ENCODE measurements at places on chromosomes 7 and 10. TPM values are rescaled to one million over a fixed set of nuclear protein-coding genes. Genes with fewer than 3 reads are reported as not detected.
A peak's percentile ranks its signal among the peaks of the same experiment; 100 is the strongest.

GRCh38 chr7:43612599-43613589, 30.0 kb downstream of the STK17A start:
- DNase-seq = no peak

PAPSS2 gene
- polyA plus RNA-seq = 28.8 TPM

ABCF2 gene
- polyA plus RNA-seq = 26.3 TPM

DNA sequence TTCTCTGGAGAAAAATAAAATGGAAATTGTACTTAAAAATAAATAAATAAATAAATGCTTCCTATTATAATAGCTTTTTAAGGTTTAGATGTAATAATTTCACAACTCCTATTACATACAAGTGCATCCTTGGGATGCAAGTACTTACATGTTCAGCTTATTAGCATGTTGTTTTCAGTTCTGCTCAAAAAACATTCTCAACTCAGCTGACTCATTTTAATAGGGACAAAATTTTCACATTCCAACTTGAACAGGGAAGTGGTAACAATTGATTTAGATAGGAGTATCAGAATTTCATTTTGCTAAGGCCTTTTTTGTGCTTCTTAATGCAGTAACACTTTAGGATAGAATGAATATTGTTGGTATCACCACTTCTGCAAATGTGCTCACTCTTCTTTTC, 16.7 kb upstream of the PAPSS2 start:
- DNase-seq = no peak

GRCh38 chr10:112424651-112425050, 22.1 kb downstream of the ZDHHC6 start:
- no peak for DNase-seq

- no peak for DNase-seq
Measured at GRCh38 chr7:29360633-29361625, 166.4 kb downstream of the CHN2 start.

CLDN3 gene
- polyA plus RNA-seq = 69.6 TPM

GSTO2 gene
- 27.9 TPM for polyA plus RNA-seq

GRCh38 chr7:77247206-77247850, 47.7 kb upstream of the FGL2 start:
- DNase-seq = peak; percentile 36

OR6B1 gene
- not detected for polyA plus RNA-seq
